ENCODE measurements at places on chromosomes 4 and X.

DNA sequence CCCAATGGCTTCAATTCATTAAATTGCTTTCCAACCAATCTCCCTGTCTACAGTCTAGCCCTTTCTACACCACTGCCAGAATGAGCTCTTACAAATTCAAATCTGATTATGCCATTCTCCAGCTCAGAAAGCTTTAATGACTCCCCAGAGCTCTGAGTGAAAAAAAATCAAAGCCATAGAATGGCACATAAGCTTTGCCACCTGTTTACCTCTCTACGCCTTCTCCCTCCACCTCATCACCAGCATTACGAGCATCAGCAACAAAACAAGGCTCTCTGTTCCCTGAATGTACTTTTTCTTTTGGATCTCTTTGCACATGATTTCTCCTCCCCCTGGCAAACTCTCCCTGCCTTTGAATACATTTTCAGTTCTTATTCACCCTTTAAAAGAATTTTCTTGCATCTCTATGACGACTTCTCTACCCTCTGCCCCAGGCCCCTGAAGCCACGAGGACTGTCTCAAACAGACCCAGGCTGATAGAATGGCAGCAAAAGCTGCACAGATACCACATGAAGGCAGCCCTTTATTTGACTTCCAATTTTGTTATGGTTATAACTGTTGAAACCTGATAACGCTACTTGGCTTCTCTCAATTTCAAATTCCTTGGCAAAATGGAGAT, 516.0 kb downstream of the PCDH7 start:
- no peak for DNase-seq

DNA sequence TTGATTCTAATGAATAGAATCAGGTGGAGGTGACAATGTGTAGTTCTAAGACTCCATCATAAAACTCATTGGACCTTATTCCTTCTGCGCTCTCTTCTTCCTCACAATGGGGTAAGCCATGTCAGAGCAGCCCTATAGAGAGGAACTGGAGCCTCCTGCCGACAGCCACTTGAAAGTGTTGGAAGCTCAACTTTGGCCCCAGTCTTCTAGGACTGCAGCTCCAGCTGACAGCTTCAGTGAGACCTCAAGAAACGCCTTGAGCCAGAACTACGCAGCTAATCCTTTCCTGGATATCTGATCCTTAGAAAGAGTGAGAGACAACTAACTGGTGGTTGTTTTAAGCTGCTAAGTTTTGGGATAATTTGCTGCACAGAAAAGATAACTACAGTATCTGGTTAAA, 22.1 kb upstream of the ADH7 start:
- no peak for DNase-seq

DNA sequence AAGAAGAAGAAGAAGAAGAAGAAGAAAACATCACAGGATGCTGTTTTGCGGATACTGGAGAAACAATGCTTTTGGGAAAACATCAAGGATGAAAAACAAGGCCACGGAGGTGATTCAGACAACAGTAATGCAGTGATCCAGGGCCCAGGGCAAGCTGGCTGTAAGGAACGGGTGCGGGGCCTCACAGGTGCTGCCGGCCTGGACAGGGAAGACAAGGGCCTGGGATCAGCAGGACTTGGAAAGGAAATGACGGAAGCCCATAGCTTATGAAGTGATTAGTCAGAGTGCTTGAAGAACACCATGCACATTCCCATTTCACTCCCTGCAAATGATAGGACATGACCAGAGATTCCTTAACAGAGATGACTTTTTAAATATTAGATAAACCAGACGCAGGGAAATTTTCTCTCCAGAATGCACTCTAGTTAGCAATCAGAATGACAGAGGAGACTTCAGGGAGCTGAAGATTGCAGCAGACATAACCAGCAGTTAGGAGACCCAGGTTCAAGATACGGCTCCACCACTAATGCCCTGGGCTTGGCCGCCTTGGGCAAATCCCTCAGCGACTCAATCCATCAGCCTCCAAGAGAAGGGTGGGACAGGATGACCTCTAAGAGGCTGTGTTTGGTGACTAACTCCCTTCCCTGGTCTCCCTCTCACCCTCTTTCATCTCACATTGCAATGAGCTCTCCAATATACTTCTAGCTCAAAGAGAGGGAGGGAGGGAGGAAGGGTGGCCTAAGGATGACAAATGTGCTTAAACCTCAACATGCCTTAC, 54.1 kb downstream of the APBB2 start:
- DNase-seq, result peak; percentile 94

GRCh38 chrX:63526863-63527262, 175.7 kb upstream of the SPIN4 start:
- no peak for DNase-seq

- DNase-seq, result peak; percentile 73
Measured at GRCh38 chr4:77617203-77617602, 11.6 kb downstream of the CXCL13 start.

- no peak for DNase-seq
Measured at GRCh38 chr4:34183926-34184325, 2060.4 kb downstream of the ARAP2 start.

GRCh38 chr4:56692576-56692975, 11.5 kb upstream of the HOPX start:
- DNase-seq, result no peak

DNA sequence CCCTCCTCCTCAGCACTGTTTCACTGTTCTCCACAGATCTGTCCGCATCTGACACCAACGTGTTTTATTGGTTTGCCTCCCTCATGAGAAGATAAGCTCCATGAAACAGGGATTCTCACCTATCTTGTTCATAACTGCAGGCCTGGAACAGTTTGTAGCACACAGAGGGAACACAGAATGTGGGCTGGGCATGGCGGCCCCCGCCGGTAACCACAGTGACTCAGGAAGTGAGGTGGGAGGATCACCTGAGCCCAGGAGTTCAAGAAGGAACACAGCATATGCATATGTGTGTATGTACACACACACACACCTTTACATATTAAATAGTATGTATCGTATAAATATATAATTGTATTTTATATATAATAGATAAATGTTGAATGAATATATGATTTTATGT, 168.6 kb downstream of the AFAP1 start:
- no peak for DNase-seq

GRCh38 chrX:85004255-85004654, 578 bp downstream of the APOOL start:
- no peak for DNase-seq

DNA sequence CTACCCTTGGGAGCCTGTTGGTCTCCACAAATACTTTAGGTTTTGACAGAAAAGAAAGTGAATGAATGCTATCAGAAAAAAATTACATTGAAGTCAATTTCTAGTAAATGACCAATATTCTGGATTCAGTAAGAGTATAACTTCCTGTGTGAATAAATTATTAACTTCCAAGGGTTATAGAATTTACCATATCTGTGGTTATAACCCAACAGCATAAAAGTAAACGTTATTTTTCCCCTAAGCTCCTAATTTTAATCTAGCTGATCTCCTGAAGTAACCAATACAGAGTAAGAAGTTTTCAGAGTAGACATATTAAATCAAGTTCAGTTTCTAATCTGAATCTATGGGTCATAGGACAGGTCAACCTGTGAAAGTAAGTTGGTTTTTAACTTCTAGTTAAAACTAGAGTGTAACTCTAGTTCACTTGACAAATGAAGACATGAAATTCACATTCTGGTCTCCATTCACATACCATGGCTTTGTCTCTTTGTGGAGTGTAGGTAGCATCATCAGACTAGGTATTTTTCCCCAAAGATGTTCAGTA, 22.8 kb downstream of the DTHD1 start:
- DNase-seq, result no peak

DNA sequence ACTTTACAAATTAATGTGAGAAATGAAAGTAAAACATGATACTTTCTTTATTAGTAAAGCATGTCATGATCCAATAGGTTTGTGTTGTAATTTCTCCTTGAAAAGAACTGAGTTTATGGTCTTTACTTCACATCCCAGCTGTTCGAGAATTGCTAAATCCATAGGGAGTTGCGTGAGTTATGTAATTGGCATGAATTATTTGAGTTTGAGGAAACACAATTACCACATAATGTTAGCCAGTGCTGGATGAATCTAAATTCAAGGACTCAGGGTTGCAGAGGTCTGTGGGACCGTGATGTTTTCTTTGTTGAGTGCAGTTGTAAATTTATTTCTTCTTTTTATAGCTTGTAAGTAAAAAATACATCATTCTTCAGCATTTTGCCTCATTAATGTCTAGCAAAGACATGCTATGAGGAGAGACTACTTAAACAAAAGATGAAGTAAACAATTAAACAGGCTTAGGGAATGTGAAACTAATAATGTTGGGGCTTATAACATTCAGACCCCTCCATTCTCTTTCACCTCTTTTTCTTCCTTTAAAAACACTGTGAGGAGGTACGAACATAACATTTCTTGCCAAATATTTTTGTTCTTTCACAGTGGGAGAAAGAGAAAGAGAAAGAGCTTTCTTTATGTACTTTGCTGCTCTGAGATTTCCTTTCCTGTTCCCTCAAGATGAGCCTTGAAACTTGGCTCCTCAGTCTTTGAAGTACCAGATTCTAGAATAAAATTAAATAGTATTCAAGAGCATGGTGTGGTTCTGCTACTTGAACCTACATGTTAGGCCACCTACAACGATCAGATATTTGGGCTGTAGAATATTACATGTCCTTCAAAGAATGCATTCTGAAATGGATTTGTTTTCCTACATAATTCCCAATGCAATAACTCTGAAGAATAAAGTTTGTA, 159.6 kb upstream of the ANK2 start:
- DNase-seq, result no peak

GRCh38 chr4:152014280-152014679, 253.5 kb upstream of the GATB start:
- DNase-seq, result no peak

DNA sequence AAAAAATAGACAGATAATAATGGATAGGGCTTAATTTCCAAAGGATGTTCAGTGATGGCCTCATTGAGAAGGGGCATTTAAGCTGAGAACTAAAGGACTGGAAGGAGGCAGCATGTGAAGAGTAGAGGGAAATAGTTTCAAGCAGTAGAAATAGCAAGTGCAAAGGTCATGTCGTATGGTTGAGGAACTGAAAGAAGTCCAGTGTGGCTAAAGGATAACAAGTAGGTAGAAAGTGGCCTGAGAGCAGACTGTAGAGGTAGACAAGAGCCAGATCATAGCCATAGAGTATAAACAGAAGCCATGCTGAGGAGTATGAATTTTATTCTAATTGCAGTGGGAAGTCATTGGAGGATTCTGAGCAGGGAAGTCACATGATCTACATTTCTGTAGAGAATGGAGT, 72.3 kb downstream of the GRIA3 start:
- DNase-seq, result no peak

GRCh38 chrX:135520022-135520552, 373 bp upstream of the INTS6L start:
- peak; percentile 1 for DNase-seq

- DNase-seq, result no peak
Measured at GRCh38 chr4:39410415-39410814, 3.7 kb downstream of the KLB start.

- no peak for DNase-seq
Measured at GRCh38 chr4:38939165-38939564, 71.6 kb downstream of the FAM114A1 start.

DNA sequence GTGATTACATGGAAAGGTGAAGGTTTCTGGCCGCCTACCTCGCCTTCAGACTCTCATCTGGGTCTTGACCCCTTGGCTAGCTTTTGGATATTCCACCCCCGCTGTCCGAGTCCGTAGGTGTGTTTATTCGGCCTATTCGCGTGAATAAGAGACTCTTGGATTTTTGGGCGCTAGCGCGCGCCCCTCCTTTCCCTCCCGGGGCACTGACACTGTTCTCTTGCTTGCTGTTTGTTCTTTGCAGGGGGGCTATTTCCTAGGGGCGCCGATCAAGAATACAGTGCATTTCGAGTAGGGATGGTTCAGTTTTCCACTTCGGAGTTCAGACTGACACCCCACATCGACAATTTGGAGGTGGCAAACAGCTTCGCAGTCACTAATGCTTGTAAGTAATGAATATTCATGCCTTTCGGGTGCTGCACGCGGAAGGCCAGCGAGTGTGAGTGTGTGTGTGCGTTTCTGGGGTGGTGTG, 932 bp downstream of the GRIA2 start:
- DNase-seq, result no peak

GRCh38 chr4:176013476-176014247, 52.0 kb upstream of the WDR17 start:
- DNase-seq, result no peak

GRCh38 chr4:117447925-117448324, 362.5 kb upstream of the TRAM1L1 start:
- DNase-seq, result no peak

DNA sequence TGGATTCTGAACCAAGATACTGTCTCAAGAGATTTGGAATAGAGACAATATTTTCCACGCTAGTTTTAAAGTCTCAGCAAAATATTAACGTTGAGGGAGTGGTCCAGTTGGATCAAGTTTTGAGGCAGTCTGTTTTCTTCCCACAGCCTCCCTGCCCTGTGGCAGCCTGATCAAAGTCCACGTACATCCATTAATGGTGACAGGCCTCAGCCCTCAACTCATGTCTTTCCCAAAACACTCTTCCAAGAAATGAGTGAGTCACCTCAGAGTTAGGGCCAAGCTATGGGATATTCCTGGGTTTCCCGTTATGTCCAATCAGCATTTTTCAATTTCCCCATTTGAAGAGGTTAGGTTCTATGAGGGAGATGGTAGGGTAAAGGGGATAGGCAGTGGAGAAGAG, 28.5 kb downstream of the EGFL6 start:
- no peak for DNase-seq

- no peak for DNase-seq
Measured at GRCh38 chrX:129786210-129786651, 6.5 kb downstream of the SASH3 start.

GRCh38 chr4:95198961-95199360, 349.8 kb downstream of the UNC5C start:
- DNase-seq, result no peak

- DNase-seq, result peak; percentile 2
Measured at GRCh38 chrX:17474892-17475291, 99.9 kb downstream of the NHS start.

GRCh38 chr4:184396570-184397515, 77.5 kb downstream of the IRF2 start:
- no peak for DNase-seq

- no peak for DNase-seq
Measured at GRCh38 chrX:129731228-129731627, 7.6 kb upstream of the XPNPEP2 start.

GRCh38 chrX:96102997-96103396, 581.6 kb upstream of the DIAPH2 start:
- DNase-seq, result no peak

Data from urothelium cell line (cell line).